Caco-2 (cell line): ENCODE measurements at places on chromosomes 11 and 22. TPM values are rescaled to one million over a fixed set of nuclear protein-coding genes. Genes with fewer than 3 reads are reported as not detected.

KCNJ11 gene
- 2.3 and 3.4 TPM in 2 replicates for total RNA-seq

DNA sequence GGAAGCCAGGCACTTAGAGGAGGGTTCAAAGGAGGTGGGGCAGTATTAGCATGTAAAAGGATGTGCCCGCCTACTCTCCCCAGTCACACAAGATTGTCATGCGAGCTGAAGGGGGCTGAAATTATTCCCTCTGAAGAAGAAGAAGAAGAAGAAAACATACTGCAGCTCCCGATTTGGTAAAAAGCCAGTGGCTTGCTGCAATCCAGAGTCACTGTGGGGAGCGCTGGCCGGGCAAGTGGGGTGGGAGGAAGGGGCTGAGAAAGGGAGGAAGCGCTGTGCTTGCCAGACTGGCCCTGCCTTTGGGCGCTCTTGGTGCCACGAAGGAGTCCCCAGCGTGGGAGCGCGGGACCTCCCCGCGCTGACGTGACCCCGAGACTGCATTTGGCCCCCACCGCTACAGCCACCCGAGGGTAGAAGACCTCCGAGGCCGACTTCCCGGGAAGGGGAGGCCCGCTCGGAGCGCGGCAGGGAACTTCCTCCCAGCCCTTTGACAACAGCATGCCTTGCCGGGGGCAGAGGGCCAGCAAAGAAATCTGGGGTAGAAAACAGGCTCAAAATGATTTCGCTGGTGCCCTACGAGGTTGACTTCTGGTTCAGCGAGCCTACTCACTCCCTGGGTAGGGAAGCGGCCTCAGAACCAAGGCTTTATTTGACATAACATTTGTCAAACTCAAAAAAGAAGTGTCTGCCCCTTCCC lies 906.3 kb downstream of the DLG2 start:
- DNase-seq: no peak

OSM gene
- total RNA-seq: not detected in 2 replicates

DNA sequence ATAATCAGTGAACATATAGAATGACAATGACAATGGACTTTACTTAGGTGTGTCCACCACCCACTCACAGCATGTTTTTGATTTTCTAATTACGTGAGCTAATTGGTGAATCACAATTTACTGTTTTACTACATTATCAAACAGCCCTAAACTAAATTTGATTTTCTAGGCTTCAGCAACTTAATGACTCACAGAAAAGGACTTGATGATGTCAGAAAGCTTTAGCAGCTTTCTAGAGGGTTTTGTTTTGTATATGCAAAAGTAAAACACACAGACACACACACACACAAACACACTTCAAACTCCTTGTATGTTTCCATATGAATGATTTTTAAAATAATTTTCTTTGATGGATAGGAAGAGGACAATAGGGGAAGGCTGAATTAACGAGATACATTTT lies 878.6 kb upstream of the CCDC90B start:
- no peak for DNase-seq

BAIAP2L2 gene
- total RNA-seq: 4.4 and 4.9 TPM in 2 replicates

TRPM5 gene
- total RNA-seq: not detected in 2 replicates

- no peak for DNase-seq
Measured at GRCh38 chr22:49176956-49177355, 650.7 kb downstream of the BRD1 start.
